Chondrocyte (in vitro differentiated cells): ENCODE measurements at places on chromosomes 4 and X. TPM values are rescaled to one million over a fixed set of nuclear protein-coding genes. Genes with fewer than 3 reads are reported as not detected.
A peak's percentile ranks its signal among the peaks of the same experiment; 100 is the strongest.

DNA sequence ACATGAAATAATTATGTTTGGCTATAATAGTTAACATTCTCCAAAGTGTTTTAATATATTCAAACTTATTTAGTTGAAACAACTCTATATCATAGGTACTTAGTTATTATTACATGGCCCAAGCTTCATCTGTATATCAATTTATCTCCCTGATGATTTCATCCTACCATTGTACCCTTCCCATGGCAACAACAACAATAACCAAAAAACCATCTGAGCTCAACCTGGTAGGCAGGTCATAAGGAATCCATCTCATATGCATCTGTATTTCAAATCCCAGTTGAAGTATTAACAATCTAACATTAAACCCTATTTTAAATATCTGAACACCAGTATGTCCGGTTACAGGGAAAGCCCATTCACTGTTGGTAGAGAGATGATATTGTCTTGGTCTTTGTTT, 33.1 kb upstream of the SLC7A11 start:
- no peak for DNase-seq

- peak; percentile 42 for DNase-seq
Measured at GRCh38 chr4:35494955-35495354, 749.4 kb downstream of the ARAP2 start.

DNA sequence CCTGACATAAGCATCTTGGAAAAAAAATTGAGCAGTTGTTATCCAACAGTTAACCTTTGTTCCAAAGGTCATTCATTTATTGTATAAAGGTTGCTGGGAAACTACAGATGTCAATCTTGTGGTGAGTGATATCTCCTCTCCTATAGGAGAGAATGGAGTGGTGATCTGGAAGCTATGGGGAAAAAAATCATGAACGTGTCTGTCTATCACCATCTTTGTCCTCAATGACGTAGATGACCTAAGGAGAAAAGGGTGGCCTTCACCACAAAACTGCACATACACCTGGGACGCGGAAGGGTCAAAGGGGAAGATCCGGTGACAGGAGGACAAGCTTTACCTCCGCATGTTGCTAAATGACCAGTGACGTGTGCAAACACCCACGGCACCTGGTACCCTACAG, 27.3 kb downstream of the ASB5 start:
- DNase-seq: no peak

GRCh38 chr4:163404580-163404979, 60.9 kb downstream of the NPY5R start:
- no peak for DNase-seq

DNA sequence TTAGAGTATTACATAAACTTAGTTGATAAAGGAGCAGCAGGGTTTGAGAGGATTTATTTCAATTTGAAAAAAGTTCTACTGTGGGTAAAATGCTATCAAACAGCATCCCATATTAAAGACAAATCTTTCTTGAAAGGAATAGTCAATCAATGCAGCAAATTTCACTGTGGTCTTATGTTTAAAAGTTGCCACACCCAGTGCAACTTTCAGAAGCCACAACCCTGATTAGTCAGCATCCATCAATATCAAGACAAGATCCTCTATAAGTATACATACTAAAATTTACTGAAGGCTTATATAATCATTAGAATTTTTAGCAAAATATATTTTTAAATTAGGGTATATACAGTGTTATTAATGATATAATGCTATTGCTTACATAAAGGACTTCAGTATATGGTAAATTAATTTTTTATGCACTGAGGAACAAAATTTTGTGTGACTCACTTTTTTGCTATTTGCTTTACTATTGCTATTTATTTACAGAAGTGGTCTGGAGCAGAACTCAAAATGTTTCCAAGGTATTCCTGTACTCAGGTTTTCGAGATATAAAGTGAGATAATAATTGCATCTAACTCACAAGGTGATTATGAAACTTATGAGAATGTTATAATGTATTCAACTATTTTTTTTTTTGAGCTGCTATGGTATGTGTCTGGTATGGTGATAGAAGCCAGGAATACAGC, 1127.6 kb downstream of the ADGRL3 start:
- DNase-seq: no peak

DNA sequence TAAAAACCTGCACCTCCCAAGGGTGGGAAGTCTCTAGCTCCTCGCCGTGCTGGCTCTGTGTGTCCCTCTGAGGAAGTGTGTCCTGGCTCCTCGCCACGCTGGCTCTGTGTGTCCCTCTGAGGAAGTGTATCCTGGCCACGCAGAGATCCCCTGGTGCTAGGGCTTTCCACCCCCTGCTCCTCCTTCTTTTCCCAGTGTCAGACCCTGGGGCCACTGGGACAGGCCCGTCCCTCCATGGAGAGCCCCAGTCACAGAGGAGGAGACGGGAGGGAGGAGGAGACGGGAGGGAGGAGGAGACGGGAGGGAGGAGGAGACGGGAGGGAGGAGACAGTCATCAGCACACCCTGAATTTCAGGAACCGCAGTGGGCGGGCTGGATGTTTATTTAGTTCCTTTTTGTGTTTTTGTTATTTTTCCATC, 53.8 kb upstream of the HGFAC start:
- DNase-seq: no peak

- no peak for DNase-seq
Measured at GRCh38 chrX:830532-830931, 199.9 kb downstream of the SHOX start.

DNA sequence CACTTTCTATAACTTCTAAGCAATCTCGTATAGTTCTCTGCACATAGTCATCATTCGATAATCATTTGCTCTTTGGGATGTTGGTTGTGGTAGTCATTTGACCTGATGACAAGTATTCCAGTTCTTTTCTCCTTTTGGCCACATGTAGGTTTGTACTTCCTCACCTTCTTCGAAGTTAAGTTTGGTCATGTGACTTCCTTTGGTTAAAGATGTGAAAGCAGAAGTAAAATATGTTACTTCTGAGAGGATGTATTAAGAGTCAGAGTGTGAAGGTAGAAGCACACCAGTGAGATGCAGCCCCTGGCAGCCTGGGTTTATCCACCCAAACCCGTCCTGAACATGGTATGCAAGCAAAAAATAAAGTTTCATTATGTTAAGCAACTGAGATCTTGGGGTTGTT, 48.9 kb upstream of the ZNF518B start:
- no peak for DNase-seq

- no peak for DNase-seq
Measured at GRCh38 chr4:168867128-168867527, 142.9 kb downstream of the CBR4 start.

GRCh38 chr4:110475881-110476818, at the start of gene ENPEP:
Gene ENPEP (plus strand): TSS chr4:110476155. CDS start chr4:110476415, 260 bp downstream.
- DNase-seq: peak; percentile 87

- no peak for DNase-seq
Measured at GRCh38 chr4:129346036-129346435, 250.1 kb downstream of the C4orf33 start.

- DNase-seq: no peak
Measured at GRCh38 chr4:168540086-168540485, 43.2 kb downstream of the PALLD start.

- peak; percentile 82 for DNase-seq
Measured at GRCh38 chrX:121869876-121870477, 822.6 kb downstream of the GLUD2 start.

DNA sequence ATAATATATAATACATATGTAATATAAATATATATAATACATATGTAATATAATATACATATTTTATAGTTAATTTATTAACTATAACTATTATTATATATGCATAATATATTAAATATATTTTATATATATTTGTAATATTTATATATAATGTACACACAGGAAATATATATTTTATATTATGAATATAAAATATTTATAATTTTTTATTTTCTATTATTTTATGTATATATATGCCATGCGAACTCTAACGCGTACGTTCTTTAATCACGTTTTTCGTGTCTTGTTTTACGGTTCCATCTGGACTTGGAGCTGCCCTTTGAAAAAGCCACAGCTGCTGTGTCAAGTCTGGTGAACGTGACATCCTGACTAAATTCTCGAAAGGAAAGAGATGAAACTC, 332.1 kb downstream of the ASMT start:
- DNase-seq: no peak

DNA sequence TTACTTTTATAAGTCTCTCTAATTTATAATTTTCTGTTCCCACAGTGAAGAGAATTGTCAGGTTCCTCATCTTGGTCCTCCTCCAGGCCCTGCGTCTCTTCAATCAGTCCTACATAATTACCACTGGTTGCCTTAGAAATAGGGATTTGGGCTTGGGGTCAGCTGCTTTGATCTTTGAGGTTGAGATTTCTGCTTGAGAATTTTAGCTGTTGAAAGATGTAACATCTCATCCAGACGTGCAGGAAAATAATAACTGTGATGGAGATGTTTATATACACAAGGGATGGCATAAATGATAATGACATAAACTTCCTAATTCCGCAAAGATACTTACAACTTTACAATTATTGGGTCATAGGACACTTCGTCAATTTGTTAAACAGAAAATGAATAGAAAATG, 30.3 kb downstream of the AADAT start:
- DNase-seq: no peak

- DNase-seq: no peak
Measured at GRCh38 chrX:136204571-136204970, 46.6 kb downstream of the MAP7D3 start.

GRCh38 chr4:177511611-177512010, 69.4 kb upstream of the AGA start:
- DNase-seq: no peak

DNA sequence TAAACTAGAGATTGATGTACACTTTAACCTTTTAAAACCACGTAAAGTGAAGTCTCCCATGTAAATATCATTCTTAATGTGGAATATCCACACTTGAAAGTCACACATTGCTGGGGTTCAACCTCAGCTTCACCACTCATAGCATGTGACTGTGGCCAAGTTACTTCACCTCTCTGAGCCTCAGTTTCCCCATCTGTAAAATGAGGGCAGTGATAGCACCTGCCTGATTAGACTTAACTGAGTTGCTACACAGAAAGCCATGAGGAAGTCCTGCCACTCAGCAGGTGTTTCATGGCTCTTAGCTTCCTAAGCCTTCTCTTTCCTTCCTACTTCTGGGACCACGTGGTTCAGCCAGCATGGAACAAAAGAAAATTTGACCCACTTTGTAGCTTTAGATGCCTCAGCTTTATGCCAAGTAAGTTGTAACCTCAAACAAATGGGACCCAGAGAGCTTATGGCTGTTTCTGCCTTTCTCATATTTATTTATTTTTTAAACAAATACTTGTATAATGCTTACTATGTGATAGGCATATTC, 277.3 kb upstream of the KLF3 start:
- DNase-seq: no peak

DNA sequence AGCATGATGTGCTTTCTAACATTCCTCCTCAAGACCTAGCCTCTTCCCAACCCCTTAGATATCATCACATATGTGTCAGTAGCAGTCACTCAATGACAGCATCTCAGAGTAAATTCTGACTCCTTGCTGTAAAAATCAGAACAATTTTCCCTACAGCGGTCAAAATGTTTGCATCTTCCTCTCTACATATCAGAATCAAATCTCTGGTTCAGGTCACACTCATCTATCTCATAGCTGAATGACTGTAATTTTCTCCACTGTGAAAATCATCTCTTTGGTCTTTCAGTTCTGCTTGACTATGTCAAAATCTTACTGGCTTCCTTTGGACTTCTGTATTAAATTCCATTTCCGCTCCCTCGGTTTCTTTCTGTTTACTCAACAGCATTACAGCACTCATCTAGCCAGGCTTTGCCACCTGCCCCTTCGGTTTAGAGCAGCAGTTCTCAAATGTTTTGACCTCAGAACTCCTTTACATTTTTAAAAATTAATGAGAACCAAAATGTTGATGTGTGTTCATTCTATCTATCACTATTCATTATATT, 57.3 kb downstream of the AGA start:
- DNase-seq: no peak

- no peak for DNase-seq
Measured at GRCh38 chrX:136896121-136896914, 15.8 kb upstream of the RBMX start.

DNA sequence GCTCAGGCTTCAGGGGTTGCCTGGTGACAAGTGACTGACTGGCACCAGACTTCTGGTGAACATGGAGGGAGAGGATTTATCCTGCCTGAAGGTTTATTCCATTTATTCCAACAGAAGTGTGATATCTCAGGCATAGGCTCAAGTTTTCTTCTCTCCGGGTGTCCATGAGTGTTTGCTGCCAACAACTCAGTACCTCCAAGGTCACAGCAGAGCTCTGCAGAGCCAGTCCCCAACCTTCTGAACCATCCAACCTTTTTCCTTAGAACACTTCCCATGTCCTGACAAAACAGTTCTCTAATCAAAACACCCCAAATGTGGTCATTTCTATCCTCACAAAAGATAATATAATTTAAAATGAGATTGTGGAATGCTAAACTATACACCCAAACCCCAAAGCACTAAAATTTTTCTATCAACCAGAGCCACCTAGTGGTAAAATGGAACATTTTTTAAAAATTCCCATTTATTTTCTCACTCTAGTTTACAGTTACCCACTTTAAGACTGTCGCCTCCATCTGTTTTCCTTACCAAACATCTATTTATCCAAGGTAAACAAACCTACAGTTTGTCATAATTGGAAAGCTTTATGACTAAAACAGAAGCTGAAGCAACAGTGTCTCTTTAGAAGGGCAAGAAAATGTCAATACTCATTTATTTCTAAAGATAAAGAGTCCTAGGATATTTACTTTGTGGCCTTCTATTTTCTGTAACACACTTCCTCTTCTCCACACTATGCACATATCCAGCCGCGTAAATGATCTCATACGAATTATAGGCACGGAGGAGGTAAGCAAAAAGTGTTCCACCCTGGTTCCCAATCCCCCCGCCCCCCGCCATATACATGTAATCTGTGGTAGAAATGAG, 39.5 kb downstream of the TMEM154 start:
- DNase-seq: no peak

DNA sequence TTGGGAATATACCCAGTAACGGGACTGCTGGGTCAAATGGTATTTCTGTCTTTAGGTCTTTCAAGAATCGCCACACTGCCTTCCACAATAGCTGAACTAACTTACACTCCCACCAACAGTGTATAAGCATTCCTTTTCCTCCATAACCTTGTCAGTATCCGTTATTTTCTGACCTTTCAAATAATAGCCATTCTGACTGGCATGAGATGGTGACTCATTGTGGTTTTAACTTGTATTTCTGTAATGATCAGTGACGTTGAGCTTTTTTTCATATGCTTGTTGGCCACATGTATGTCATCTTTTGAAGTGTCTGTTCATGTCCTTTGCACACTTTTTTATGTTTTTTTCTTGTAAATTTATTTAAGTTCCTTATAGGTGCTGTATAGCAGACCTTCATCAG, 81.2 kb downstream of the ADAM29 start:
- DNase-seq: no peak

- DNase-seq: no peak
Measured at GRCh38 chr4:66178906-66179305, 508.6 kb upstream of the EPHA5 start.

- DNase-seq: no peak
Measured at GRCh38 chr4:19614171-19614570, 637.5 kb upstream of the SLIT2 start.

GRCh38 chr4:28548594-28548993, 1688.0 kb downstream of the STIM2 start:
- DNase-seq: no peak

GRID2 gene
- not detected in 3 replicates for total RNA-seq

RTL3 gene
- 0.22 to 0.28 TPM (median 0.24 TPM) in 3 replicates for total RNA-seq

TEX11 gene
- not detected in 3 replicates for total RNA-seq

MAGEA12 gene
- not detected in 3 replicates for total RNA-seq

MAGEC2 gene
- total RNA-seq: not detected in 3 replicates

CACNA1F gene
- not detected in 3 replicates for total RNA-seq

STK32B gene
- total RNA-seq: 13.1 to 14.7 TPM (median 14.2 TPM) in 3 replicates

PDE5A gene
- 7.0 to 21.8 TPM (median 17.0 TPM) in 3 replicates for total RNA-seq

CD38 gene
- total RNA-seq: not detected in 3 replicates

SLC4A4 gene
- 12.8 to 21.9 TPM (median 14.8 TPM) in 3 replicates for total RNA-seq

RAP2C gene
- total RNA-seq: 49.7 to 56.1 TPM (median 55.3 TPM) in 3 replicates

LAMTOR3 gene
- 34.2 to 38.8 TPM (median 36.2 TPM) in 3 replicates for total RNA-seq

IL13RA2 gene
- total RNA-seq: not detected in 3 replicates
